ENCODE measurements at places on chromosomes 6 and 20. TPM values are rescaled to one million over a fixed set of nuclear protein-coding genes. Genes with fewer than 3 reads are reported as not detected.

The CABLES2 gene
- 9.3 TPM for total RNA-seq

The GSTA1 gene
- 1.1 TPM for total RNA-seq

GRCh38 chr6:92363111-92363510, 1056.2 kb downstream of the EPHA7 start:
- DNase-seq = no peak

GRCh38 chr6:42555477-42556457, 8.1 kb upstream of the UBR2 start:
- DNase-seq = no peak

The MEI4 gene
- total RNA-seq = 0.38 TPM

- DNase-seq = no peak
These were observed 574 bp downstream of the RPS12 start for GRCh38 chr6:132814716-132815570.

The MEP1A gene
- not detected for total RNA-seq

The KCNG1 gene
- 4.4 TPM for total RNA-seq

All from endothelial cell (in vitro differentiated cells).